ENCODE measurements at places on chromosomes 7 and 10. TPM values are rescaled to one million over a fixed set of nuclear protein-coding genes. Genes with fewer than 3 reads are reported as not detected.

The MET gene
- total RNA-seq: 60.7 TPM

The ATP6V0A4 gene
- not detected for total RNA-seq

The RBM33 gene
- 109 TPM for total RNA-seq

The CDHR3 gene
- 8.2 TPM for total RNA-seq

The ANKRD30A gene
- 0.09 TPM for total RNA-seq

The BLNK gene
- total RNA-seq: 13.1 TPM

DNA sequence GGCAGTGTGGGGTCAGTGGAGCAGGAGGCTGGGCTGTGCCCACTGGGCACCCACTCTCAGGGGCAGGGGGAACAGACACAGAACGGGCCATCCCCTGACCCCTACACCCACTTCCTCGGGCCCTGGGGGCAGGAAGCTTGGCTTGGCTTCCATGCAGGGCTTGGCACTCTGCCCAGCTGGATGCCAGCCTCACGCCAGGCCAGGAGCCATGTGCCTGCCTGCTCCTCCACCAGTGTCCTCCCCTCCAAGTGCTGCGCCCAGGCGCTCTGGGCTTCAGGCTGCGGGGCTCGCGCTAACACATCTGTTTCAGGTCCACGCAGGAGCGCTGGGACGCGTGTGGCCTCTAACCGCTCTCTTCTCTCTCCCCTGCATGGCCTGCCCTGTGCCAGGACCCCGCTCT lies 12.7 kb downstream of the LDB3 start:
- DNase-seq: no peak

DNA sequence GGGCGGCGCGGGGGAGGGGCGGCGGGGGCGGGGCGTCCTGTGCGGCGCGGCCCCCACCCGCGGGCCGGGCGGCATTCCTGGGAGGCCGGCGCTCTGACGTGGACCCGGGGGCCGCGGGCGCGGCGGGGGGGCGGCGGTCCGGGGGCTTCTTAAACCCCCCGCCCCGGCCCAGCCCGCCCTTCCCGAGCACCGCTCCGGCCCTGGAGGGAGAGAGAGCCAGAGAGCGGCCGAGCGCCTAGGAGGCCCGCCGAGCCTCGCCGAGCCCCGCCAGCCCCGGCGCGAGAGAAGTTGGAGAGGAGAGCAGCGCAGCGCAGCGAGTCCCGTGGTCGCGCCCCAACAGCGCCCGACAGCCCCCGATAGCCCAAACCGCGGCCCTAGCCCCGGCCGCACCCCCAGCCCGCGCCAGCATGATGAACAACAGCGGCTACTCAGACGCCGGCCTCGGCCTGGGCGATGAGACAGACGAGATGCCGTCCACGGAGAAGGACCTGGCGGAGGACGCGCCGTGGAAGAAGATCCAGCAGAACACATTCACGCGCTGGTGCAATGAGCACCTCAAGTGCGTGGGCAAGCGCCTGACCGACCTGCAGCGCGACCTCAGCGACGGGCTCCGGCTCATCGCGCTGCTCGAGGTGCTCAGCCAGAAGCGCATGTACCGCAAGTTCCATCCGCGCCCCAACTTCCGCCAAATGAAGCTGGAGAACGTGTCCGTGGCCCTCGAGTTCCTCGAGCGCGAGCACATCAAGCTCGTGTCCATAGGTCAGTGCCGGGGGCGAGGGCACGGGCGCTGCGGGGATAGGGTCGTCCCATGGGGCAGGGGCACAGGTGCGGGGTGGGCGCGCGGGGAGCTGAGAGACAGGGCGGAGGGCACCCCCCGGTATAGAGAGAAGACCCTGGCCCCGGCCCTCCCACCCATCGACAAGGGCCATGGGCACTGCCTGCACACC lies at the start of gene FLNC:
Gene FLNC, plus strand, starts transcription at position 176 of the 947 bp plus-strand sequence. Its CDS starts 232 bp downstream, at position 408.
- peak; percentile 79 for DNase-seq

GRCh38 chr10:47323636-47324296 lies 1.5 kb downstream of the GDF2 start:
- no peak for DNase-seq

GRCh38 chr7:47390914-47391313 lies 191.0 kb downstream of the TNS3 start:
- no peak for DNase-seq

DNA sequence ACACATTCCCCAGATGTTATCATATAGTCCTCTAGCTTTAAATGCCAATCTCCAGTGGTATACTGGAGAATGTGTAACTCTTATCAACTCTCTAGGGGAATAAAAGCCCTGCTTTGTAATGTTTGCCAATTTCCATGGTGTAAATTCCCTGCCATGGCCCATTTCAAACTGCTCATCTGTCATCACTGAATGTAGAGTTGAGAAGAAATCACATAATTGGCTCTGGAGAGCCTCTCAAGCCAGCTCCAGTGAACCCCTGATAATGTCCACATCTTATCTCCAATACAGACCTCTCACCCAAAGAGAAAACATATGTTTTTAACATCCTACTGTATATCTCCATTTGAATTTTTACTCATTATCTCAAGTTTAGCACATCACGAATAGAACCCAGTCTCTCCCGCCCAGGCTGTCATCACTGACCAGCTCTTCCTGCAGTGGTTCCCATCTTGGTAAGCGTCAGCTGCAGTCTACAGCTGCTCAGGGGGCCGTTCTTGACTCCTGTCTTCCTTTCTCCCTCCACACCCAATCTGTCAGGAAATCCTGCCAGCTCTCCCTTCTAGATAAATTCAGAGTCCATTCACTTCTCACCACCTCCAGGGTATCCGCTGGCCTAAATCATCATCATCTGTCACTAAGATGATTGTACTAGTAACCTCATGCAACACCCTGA lies 332.4 kb downstream of the FRMD4A start:
- DNase-seq: no peak

GRCh38 chr10:44963772-44964633 lies 4.4 kb downstream of the RASSF4 start:
- DNase-seq: peak; percentile 85

GRCh38 chr7:148419856-148420832 lies 170.4 kb upstream of the C7orf33 start:
- no peak for DNase-seq

GRCh38 chr7:2791390-2791789 lies 52.7 kb downstream of the GNA12 start:
- DNase-seq: no peak

GRCh38 chr7:137258552-137258951 lies 85.0 kb downstream of the PTN start:
- DNase-seq: no peak

DNA sequence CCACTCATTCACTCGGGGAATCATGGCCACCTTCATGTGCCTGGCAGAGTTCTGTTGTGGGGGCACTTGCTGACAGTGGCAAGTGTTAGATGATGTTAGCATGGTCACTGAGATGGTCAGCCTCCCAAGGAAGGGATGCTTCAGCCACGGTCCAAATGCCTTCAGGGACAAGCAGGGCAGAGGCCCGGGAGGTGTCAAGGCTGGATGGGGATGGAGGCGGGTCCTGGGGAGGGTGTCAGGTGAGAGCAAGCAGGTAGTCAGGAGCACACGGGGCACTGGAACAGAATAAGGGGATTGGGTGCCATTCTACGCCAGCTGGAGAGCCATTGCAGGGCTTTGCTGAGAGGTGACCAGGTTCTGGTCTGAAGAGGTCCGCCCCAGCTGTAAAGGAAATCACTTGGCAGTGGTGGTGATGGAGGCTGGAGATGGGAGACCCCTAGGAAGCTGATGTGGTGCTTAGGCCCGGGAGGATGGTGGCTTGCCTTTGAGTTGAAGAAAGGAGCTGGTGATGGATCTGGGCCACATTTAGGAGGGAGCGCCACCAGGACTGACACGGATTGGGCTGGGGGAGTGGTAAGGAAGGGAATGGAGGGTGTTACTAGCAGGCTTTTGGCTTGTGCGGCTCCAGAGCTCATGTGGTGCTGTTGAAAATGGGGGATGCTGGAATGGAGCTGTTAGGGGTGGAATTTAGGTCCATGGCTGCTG lies 24.1 kb downstream of the AGAP3 start:
- DNase-seq: no peak

GRCh38 chr7:157977306-157977705 lies 610.3 kb downstream of the PTPRN2 start:
- DNase-seq: peak; percentile 3

DNA sequence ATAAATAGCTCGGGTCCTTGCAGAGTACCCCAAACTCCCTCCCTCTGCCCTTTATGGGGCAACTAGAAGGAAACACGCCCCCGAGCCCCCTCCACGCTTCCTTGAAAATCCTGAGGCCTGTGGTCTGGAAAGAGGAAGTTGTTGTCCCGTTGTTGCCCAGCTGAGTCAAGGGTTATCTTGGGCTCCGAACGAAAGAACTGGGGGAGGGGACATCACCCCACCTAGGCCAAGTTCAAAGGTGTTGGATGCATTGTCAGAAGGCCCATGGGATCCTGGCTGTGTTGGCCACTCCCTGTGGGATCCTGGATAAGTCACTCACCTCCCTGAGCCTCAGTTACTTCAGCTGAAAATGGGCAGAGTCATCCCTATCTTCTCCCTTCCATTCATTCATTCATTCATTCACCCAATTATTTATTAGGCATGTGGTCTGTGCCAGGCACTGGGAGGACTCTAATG lies at the start of gene CCL24:
Gene CCL24, minus strand, starts transcription at position 26 of the 456 bp plus-strand sequence. CDS start 91 bp downstream, outside the sequence.
- no peak for DNase-seq

GRCh38 chr7:136128050-136128449 lies 150.9 kb upstream of the MTPN start:
- DNase-seq: no peak
